ENCODE measurements at places on chromosomes 5 and 9.

GRCh38 chr5:87210076-87210475 is 57.6 kb upstream of the RASA1 start:
- no peak for DNase-seq
- H3K27me3 ChIP-seq = no peaks in the 10 kb centered on the region
- H3K36me3 ChIP-seq = no peaks in the 10 kb centered on the region
- H3K4me1 ChIP-seq = no peaks in the 10 kb centered on the region
- H3K4me3 ChIP-seq = no peak overlapping the region
- H3K27ac ChIP-seq = no peak overlapping the region

GRCh38 chr9:103798620-103799019 is 295.5 kb upstream of the SMC2 start:
- DNase-seq = no peak
- H3K4me3 ChIP-seq = no peak overlapping the region
- no peaks in the 10 kb centered on the region for H3K27me3 ChIP-seq
- H3K4me1 ChIP-seq = no peaks in the 10 kb centered on the region
- H3K27ac ChIP-seq = no peak overlapping the region
- no peaks in the 10 kb centered on the region for H3K36me3 ChIP-seq

- no peak overlapping the region for H3K27ac ChIP-seq
- no peak for DNase-seq
- no peaks in the 10 kb centered on the region for H3K4me1 ChIP-seq
- H3K27me3 ChIP-seq = no peaks in the 10 kb centered on the region
- H3K36me3 ChIP-seq = no peaks in the 10 kb centered on the region
- no peak overlapping the region for H3K4me3 ChIP-seq
These were observed 711.0 kb downstream of the TLE4 start for GRCh38 chr9:80282766-80283165.

DNA sequence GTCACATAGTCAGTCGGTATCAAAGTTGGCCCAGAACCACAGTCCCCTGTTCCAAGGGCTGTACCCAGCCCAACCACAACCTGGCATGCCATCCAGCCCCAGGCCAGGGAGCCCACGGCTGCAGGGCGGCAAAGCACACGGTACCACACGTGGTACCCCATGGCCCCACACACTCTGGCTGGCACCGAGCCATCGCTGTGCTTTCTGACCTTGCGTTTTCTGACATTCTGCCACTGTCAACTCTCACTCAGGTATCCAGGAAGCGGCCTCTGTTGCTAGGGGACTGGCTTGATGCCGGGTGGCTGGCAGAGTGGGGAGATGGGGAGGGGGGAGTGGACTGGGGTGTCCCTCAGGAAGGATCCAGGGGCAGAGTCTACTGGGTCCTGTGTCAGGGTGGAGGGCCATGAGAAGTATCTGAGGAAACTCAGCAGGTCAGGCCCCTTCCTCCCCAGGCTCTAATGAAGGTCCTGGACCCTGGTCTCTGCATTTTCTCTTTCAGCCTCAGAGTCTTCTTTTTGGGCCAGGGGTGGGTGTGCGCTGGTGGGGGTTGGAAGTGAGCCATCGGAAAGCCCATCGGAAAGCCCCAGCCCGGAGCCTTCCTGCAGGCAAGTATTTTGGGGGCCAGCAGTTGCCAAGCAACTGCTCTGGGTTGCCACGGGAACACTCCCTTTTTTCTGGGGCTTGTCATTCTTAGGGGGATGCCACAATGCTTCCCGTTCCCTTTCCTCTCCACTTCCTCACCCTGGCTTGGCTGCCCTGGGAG is 21.0 kb upstream of the RALGDS start:
- peaks cover 29% of the 10 kb centered on the region for H3K4me1 ChIP-seq
- no peak overlapping the region for H3K4me3 ChIP-seq
- no peaks in the 10 kb centered on the region for H3K36me3 ChIP-seq
- peak; percentile 74 for DNase-seq

- no peak overlapping the region for H3K27ac ChIP-seq
- no peaks in the 10 kb centered on the region for H3K36me3 ChIP-seq
- DNase-seq = no peak
- H3K4me3 ChIP-seq = no peak overlapping the region
These were observed 652.6 kb downstream of the CETN3 start for GRCh38 chr5:89756955-89757354.

DNA sequence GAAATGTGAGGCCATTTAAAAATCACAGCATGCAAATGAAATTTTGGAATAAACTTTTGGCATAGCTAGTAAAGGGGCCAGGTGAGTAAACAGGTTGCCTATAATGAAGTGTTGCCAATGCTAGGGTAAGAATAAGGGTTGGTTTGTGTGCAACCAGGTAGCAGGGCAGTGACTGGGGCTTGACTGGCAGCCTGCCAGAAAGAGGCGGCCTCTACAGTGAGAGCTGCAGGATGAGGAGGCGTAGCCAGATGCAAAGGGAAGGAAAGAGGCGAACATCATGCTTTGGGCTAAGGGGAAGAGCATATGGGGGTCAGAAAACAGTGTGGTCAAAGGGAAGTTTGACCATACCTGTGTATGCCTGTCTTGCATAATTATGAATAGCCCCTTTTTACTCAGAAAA is 70.6 kb downstream of the MAST4 start:
- DNase-seq = no peak
- H3K4me3 ChIP-seq = no peak overlapping the region
- no peaks in the 10 kb centered on the region for H3K4me1 ChIP-seq
- no peaks in the 10 kb centered on the region for H3K27me3 ChIP-seq
- no peaks in the 10 kb centered on the region for H3K36me3 ChIP-seq
- H3K27ac ChIP-seq = no peak overlapping the region

GRCh38 chr5:6085341-6085860 is 292.9 kb downstream of the MED10 start:
- no peaks in the 10 kb centered on the region for H3K4me1 ChIP-seq
- H3K27me3 ChIP-seq = no peaks in the 10 kb centered on the region
- H3K4me3 ChIP-seq = no peak overlapping the region
- no peak overlapping the region for H3K27ac ChIP-seq
- no peaks in the 10 kb centered on the region for H3K36me3 ChIP-seq
- no peak for DNase-seq

- H3K4me3 ChIP-seq = no peak overlapping the region
- no peak for DNase-seq
- no peaks in the 10 kb centered on the region for H3K36me3 ChIP-seq
- no peaks in the 10 kb centered on the region for H3K4me1 ChIP-seq
- H3K27ac ChIP-seq = no peak overlapping the region
- no peaks in the 10 kb centered on the region for H3K27me3 ChIP-seq
These were observed 419.7 kb downstream of the CHSY3 start for GRCh38 chr5:130323804-130324454.

- no peak overlapping the region for H3K27ac ChIP-seq
- no peaks in the 10 kb centered on the region for H3K36me3 ChIP-seq
- DNase-seq = no peak
- no peaks in the 10 kb centered on the region for H3K4me1 ChIP-seq
- no peak overlapping the region for H3K4me3 ChIP-seq
- H3K27me3 ChIP-seq = no peaks in the 10 kb centered on the region
These were observed 73.8 kb upstream of the SLIT3 start for GRCh38 chr5:169374761-169375160.

DNA sequence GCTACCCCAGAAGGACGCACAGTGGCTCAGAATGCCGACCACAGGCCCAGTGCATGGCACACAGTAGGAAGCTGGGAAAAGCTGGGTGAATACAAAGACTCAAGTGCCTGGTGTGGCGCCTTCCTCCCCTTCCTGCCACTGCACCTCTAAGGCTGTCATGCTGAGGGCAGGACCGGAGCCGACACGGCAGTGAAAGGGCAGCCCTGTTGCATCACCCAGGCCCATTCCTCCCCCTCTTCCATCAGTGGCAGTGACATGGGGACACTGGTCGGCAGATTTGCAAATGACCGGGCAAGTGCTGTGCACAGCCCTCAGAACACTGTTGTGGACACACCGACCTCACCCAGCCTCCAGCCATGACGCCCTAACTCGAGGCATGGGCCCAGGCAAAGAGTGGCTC is 84.0 kb downstream of the STK10 start:
- peaks cover 4% of the 10 kb centered on the region for H3K4me1 ChIP-seq
- H3K4me3 ChIP-seq = no peak overlapping the region
- peaks cover 38% of the 10 kb centered on the region for H3K36me3 ChIP-seq
- H3K27ac ChIP-seq = no peak overlapping the region

DNA sequence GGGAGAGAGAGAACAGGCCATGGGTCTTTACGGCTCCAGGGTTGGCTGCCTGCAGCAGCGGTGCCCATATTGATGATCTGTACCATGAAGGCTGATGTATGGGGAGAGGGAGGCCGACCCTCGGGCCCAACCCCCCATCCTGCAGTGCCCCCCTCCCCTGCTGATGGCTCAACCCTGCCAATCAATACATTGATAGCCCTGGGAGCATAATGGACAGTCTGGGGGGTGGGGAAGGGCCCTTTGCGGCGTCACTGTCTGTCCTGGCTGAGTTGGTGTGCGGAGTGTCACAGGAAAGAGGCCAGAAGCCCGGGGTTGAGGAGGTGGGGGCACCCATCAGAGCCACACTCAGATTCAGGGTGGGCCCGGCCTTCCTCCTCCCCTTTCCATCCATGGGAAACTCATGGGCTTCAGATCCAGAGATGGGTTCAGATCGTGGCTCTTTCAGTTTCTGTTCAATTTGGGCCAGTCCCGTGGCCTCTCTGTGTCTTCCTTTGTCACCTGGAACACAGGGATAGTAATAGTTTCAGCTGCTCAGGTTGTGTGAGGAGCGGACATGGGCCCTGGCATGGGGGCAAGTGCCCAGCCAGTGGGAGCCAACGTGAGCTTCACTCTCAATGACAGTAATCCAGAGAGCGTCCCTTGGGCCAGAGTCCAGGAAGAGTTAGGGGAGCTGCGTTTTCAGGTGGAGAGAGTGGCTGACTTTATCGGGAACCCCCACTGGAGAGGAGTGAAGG is 9.5 kb downstream of the FGF18 start:
- no peaks in the 10 kb centered on the region for H3K4me1 ChIP-seq
- no peak overlapping the region for H3K27ac ChIP-seq
- no peaks in the 10 kb centered on the region for H3K27me3 ChIP-seq
- DNase-seq = peak; percentile 26

DNA sequence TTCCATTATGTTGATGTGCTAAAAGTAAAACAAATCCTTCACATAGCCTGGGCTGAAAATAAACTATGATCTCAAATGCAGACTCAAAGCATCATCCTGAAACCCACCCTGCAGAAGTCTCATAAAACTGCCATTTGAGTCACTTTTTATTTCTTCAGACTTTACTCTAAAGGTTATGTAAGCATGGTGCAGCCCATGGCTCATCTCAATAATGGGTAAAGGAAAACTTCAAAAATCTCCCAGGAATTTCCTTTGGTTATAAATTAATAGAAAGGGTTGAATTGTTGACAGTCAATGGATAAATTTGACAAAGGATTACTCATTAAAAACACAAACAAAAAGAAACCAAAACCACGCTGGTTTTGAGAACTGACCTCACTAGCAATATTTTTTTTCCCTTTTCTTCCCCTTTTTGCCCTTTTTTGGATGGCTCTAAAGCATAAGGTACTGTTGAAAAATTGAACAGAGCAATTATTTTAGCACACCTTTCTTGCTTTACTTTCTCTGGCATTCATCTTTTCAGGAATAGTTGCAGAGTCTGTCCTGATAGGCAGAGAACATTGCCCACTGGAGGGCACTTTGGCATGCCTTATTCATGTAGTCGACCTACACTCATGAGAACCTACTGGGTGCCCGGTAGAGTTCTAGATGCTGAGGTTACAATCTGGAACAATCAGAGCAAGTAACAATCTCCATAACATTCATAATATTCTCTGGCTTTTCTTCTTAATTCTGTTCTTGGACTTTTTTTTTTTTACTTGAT is 191.4 kb downstream of the TMEM167A start:
- H3K4me1 ChIP-seq = no peaks in the 10 kb centered on the region
- no peaks in the 10 kb centered on the region for H3K36me3 ChIP-seq
- H3K4me3 ChIP-seq = no peak overlapping the region
- no peak overlapping the region for H3K27ac ChIP-seq
- H3K27me3 ChIP-seq = no peaks in the 10 kb centered on the region

DNA sequence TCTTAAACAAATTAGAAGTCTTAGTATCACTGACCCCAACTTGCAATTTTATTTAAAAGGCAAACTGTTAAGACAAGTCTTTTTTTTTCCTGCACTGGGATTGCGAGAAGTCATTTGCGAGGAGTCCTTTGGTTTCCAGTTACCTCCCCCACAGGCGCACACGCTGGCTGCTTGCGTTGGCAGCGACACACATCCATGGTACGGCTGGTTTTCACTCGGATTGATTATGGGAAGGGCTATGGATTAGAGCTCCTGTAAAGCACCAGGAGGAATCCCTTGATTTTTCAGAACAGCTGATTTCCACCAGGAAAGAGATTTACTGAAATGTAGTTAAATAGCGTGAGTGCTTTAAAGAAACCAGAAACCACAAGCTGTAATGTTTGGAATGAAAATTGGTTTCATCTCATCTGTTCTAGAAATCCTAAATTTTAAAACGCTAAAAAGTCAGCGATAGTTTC is 737 bp downstream of the SLC1A3 start:
- H3K27ac ChIP-seq = no peak overlapping the region
- H3K27me3 ChIP-seq = no peaks in the 10 kb centered on the region
- H3K4me1 ChIP-seq = no peaks in the 10 kb centered on the region
- H3K36me3 ChIP-seq = no peaks in the 10 kb centered on the region

- peaks cover 14% of the 10 kb centered on the region for H3K4me1 ChIP-seq
- H3K36me3 ChIP-seq = no peaks in the 10 kb centered on the region
- H3K27me3 ChIP-seq = peaks cover 16% of the 10 kb centered on the region
- H3K4me3 ChIP-seq = no peak overlapping the region
- H3K27ac ChIP-seq = peak overlapping the region; percentile 62
These were observed 1.9 kb downstream of the NPDC1 start for GRCh38 chr9:137044037-137044436.

DNA sequence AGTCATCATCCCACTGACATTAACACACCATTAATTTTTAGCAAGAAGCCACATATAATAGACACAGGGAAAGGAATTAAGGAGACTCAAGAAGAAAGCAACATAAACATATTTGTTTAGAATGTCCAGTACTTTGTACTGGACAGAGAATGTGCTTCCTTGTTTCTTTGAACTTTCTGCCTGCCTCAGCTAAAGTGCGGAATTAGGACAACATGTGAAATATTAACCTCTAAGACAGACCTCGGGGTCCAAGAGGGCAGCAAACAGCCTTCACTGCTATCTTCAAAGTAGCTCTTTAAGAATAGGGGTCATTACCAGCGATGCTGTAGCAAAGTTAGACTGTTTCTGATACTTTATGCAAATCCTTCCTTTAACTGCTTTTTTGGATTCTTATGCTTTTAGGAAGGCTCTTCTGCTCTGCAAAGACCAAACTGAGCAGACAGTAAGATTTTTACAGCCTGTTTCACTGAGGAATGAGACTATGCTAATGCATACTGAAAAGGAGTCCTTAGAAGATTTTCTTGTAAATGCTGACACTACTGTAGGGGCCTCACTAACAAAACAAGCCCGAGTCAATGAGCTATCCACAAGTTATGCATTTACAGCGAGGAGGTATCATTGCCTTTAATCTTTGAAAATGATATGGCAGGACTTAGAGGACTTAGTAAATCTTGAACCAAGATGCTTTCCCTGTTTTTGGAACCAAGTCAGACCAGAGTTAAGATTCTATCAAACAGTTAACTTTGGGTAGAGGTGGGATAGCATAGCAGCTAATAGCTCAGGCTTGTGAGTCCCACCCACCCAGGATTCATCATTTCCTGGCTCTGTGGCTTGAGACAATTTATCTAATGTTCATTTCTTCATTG is 23.8 kb downstream of the DAB2 start:
- peak overlapping the region; percentile 73 for H3K27ac ChIP-seq
- peak; percentile 57 for DNase-seq
- H3K36me3 ChIP-seq = no peaks in the 10 kb centered on the region
- H3K4me1 ChIP-seq = peaks cover 6% of the 10 kb centered on the region
